ENCODE measurements at places on chromosomes 3 and 15.

DNA sequence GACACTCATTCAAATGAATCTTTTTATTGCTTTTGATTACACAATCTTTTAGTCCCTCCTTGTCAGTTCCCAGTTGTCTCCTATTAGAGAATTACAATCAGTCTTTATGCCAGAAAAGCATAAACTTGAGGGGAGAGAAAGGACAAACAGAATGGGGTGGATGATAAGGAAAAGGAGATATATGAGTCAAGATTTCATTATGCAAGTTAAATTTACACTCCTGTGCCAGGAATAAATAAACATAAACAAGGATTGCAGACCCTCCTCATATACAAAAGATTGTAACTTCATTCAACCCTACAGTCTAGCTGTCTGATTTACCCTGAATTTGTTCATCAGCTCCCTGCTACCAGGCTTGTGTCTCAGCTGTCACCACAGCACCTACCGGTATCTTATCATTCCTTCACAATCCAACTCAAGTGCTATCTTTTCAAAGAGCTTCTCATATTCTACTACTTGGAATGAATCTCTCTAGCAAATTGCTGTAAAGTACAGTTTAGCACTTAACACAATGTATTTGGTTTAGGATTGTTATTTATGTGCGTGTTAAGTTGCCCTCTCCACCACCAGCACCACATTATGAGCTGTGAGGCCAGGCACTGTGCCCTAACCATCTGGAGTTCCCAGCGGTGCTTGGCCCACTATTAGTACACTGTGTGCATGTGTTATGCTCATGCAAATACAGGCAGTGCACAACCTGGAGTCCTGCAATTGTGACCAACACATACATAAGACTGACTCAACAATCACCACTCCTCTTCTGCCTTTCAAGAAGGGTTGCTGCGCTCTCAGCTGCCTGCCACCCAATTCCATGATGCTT, 504.1 kb downstream of the TBL1XR1 start:
- no peak for DNase-seq

- DNase-seq = no peak
These were observed 40.6 kb upstream of the ADPGK start for GRCh38 chr15:72824112-72824511.

- no peak for DNase-seq
These were observed 7.8 kb upstream of the THSD4 start for GRCh38 chr15:71107501-71107815.

- DNase-seq = no peak
These were observed 30.2 kb upstream of the USP3 start for GRCh38 chr15:63473999-63474809.

GRCh38 chr3:47527952-47528725, 14.6 kb upstream of the ELP6 start:
- DNase-seq = no peak

GRCh38 chr3:123799544-123800361, 84.4 kb downstream of the MYLK start:
- no peak for DNase-seq

DNA sequence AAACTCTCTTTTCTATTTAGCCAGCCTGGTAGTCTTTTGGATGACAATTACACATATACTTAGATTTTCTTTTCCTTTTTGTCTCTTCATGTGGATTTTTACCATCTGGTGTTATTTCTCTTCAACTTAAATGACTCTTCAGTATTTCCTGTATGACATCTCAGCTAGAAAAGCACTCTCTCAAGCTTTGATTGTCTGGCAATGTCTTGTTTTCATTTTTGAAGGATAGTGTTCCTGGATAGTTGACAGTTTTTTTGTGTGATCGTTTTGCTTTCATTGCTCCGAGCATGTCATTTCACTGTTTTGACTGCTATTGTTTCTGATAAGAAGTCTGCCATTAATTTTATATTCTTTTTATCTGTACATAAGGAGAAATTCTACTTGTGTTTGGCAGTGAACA, 766.4 kb downstream of the AGBL1 start:
- no peak for DNase-seq

- no peak for DNase-seq
These were observed 10.3 kb downstream of the GPR156 start for GRCh38 chr3:120274739-120275167.

DNA sequence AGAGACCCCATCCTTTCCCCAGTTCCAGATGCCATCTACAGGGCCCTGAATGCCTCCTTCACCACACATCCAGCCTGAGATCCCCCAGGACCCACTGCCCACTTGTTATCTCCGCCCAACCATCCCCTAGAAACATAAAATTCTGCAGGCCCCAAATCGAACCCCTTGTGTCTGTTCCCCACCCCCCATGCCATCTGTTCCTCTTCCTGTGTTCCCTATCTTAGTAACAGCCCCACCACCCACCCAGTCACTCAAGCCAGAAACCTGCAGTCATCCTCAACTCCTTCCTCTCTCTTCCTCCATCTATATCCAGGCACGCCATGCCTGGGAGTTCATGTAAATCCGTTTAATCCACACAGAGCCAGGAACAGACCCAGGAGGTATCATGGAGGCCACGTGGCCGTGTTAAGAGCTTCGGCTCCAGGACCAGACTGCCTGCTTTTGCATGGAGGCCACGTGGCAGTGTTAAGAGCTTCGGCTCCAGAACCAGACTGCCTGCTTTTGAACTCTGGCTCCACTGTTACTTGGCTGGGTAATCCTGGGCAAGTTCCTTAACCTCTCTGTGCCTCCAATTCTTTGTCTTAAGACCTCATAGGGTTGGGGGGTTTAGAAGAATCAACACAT, 4.8 kb downstream of the CSRNP1 start:
- no peak for DNase-seq

GRCh38 chr3:31051226-31051625, 156.8 kb upstream of the GADL1 start:
- DNase-seq = no peak

GRCh38 chr3:116980099-116980498, 270.5 kb downstream of the TUSC7 start:
- no peak for DNase-seq

DNA sequence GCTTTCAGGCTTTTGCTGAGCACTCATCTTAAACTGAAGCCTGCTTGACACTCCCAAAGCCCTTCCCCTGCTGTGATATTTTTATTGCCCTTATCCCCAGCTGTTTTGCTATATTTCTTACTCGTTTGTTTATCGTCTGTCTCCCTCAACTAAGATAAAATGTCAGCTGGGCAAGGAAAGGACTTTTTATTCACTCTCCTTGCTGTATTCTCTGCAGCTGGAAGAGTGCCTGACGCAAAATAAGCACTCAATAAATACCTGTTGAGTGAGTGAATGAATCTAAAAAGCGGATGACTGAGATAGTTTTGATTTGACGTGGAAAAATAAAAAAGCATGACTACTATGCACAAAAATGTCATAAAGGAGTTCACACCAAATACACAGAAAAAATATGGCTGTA, 84.8 kb upstream of the POMGNT2 start:
- DNase-seq = no peak

DNA sequence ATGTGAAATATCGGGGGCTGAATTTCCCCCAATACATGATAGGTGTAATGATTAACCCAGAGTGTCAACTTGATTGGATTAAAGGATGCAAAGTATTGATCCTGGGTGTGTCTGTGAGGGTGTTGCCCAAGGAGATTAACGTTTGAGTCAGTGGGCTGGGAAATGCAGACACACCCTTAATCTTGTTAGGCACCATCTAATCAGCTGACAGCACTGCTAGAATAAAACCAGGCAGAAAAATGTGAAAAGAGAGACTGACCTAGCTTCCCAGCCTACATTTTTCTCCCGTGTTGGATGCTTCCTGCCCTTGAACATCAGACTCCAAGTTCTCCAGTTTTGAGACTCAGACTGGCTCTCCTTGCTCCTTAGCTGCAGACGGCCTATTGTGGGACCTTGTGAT, 247.8 kb downstream of the OTOL1 start:
- no peak for DNase-seq

DNA sequence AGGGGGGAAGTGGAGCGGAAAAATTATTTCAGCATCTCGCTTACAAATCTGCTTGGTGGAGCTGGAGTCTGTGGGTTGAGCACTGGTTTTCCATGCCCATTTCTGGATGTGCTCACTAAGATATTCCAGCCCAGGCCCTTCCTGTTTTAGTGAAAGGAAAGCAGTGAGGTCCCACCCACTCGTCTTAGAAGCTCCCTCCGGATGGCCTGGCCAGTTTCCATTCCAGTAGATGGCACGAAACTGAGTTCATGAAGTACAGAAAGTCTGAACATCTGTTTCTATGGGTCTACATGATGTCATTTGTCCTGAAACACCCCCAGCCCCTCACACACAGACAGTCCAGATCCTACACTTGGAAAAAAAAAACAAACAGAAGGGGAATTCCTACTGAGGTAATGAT, 31.9 kb upstream of the THSD4 start:
- no peak for DNase-seq

DNA sequence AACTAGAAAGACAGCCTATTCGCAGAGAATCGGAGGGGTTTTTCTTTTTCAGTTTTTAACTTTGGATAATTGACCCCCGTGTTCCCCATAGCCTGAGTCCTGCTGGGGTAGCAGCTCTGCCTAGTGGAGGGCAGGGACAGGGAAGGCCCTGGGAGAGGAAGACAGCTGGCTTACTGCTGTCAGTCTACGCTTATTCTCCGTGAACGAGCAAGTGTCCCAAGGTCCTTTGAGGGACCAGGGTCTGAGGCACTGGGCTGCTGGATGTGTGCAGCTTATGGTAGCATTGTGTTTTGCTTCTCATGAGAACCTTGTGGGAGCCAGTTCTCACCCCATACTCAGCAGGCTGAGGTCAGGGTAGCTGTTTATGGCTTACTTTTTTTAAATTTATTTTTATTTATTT, 3.0 kb downstream of the LIMD1 start:
- DNase-seq = no peak

- DNase-seq = no peak
These were observed 99.8 kb downstream of the SLMAP start for GRCh38 chr3:57855943-57856342.

DNA sequence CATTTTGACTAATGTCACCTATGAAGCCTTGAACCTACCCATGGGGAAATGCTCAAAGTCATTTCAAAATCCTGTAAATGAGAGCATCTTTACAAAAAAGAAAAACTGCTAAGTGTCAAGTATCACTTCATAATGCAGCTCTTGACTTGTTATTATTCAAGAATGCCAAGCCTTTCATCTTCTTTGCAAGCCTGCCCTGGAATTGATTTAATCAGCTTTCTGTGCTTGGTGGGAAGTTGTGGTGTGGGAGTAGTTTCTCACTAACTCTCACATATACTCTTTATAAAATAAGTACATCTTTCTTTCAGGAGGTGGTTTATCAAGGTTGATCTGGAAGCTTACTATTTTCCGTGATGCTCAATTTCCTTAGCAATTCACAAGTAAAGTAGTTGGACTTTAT, 43.6 kb downstream of the RYR3 start:
- no peak for DNase-seq

- DNase-seq = no peak
These were observed 11.3 kb upstream of the OXSR1 start for GRCh38 chr3:38154033-38154494.

DNA sequence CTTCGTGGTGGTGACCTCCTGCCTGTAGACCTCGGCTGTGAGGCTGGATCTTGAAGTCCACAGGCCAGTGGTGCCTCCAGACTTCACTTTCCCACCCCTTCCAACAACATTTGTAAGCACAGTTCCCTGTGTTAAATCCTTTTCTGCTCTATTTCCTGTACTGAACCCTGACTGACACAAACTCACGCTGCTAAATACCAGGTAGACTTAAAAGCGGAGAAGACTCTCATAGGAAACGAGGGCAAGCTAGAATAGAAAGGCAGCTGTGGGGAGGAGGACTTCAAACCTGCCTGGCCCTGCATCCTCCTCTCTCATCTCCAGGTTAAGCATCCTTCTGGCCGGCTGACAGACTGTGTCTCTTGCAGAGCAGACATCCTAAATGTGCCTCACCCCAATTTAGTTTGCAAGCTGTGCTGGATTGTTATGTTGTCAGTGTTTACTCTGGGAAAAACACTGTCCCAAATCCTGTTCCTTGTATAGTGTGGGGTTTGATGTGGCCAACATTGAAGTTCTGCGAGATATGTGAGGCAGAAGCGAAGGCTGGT, 58.5 kb upstream of the LARS2 start:
- no peak for DNase-seq

- DNase-seq = no peak
These were observed 116.7 kb downstream of the ARRDC4 start for GRCh38 chr15:98077186-98077585.

DNA sequence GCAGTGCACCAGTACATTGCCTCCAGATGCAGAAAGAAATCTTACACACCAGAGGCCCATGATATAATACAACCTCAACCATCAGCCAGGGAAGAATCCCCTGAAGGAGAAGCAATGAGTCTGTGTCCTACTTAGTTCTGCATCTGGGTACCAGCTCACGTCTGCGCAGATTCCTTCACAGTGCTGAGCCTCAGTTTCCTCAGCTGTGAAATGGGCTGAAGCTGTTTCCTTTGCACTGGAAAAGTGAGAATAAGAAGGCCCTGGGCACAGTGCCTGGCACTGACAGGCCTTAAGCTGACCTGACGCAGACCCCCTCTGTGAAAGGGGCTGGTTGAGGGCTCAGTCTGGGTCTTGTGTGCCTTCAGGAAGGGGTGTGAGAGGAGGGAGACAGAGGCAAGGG, 20.7 kb downstream of the ATP2B2 start:
- DNase-seq = no peak

- no peak for DNase-seq
These were observed 436.8 kb downstream of the MFSD1 start for GRCh38 chr3:159238646-159239045.

DNA sequence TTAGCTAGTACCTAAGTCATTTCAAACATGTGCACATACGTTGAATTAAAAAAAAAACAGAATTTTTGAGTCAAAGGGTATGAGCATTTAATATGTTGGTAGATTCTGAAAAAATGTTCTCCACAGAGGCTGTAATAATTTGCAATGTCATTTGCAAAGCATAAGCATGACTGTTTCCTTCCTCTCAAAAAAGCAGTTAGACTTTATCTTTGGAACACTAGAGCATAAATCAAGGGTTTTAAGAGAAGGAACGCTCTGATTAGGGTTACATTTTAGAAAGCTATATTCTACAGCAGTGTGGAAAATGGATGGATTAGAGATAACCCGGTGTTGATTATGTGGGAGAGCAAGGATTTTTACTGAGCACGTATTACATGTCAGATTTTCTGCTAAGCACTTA, 193.7 kb downstream of the WDR72 start:
- no peak for DNase-seq

GRCh38 chr3:51156147-51156546, 228.9 kb upstream of the MANF start:
- DNase-seq = no peak

GRCh38 chr3:45631486-45631885, 36.9 kb downstream of the LIMD1 start:
- DNase-seq = no peak
